ENCODE measurements at places on chromosomes 4 and X.

- no peak for ATAC-seq
These were observed 459.7 kb upstream of the TRAM1L1 start for GRCh38 chr4:117545039-117545438.

- ATAC-seq: peak; percentile 81
These were observed at the start of gene ARL9 for GRCh38 chr4:56505269-56506130. TSS of gene ARL9 (plus strand) at chr4:56505791. CDS start at chr4:56505863, 72 bp downstream.

- ATAC-seq: no peak
These were observed 13.1 kb downstream of the FGFR3 start for GRCh38 chr4:1806223-1806564.

DNA sequence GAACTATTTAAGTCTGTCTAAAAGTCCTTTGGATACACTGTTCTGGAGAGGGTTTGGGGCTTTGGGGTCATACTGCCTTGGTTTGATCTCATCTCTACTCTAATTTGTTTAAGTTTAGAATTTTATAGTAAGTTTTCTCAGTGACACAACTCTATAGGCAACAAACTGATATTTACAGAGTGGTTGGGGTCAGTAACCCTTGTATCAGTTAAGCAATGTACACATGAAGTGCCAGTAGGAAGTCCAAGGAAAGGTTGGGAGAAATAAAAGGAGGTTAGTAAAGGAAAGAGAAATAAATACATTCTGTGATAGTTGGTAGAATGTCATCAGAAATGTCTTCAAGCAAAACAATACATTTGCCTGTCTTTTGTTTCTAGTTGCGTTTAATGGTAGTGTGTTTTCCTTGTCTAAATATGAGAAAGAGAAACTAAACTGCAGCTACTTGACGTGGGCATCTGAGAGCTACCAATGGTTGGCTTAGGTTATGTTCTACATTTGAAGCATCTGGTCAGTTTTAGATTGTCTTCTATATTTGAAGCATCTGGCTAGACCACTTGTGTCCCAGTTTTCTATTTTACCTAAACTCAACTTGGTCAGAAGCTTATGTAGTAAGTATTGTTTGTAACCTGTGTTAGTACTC is 6.9 kb downstream of the ATP7A start:
- no peak for ATAC-seq

GRCh38 chr4:41405464-41406112 is 132.4 kb upstream of the LIMCH1 start:
- no peak for ATAC-seq

GRCh38 chr4:149031399-149031798 is 589.2 kb upstream of the NR3C2 start:
- ATAC-seq: no peak

DNA sequence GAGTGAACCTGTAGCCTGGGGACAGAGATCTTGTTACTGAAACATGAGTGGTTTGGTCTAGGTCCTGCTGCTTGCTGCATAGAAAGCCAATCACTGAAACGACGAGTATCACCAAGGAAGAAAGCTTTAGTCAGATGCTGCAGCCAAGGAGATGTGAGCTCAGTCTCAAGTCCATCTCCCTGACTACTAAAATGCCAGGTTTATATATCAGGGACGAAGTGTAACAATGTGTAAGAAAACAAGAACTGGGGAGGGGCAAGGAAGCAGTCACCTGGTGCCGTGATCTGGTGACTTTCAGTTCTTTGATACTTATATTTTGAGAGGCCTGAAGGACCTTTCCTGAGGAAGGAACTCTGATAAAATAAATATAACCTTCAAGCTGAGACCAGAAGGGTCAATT is 19.6 kb upstream of the ABRAXAS1 start:
- ATAC-seq: no peak

DNA sequence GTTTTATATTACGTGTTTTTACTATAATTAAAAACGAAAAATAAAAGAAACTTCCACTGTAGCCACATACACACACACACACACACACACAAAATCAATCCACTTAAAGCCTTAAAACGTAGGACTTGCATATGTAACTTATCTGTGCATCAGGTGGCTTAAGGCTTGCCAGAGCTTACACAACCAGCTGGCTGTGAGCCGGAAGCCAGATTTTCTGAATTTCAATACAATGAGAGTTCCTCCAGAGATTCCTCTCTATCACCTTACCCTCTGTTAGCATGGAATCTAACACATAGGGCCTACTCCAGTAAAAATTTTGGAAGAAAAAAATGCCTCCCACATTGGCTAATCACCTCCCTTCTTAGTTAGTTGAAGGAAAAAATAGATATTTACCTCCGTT is 27.9 kb upstream of the SLITRK4 start:
- no peak for ATAC-seq

GRCh38 chr4:37966044-37966443 is 5.8 kb downstream of the PTTG2 start:
- no peak for ATAC-seq

- no peak for ATAC-seq
These were observed 97.5 kb downstream of the ABLIM2 start for GRCh38 chr4:8061145-8061544.

All from gastroesophageal sphincter (tissue), 4 donors.